Stimulated activated CD4-positive, alpha-beta T cell treated with anti-CD3 and anti-CD28 coated beads, TNF-alpha, amount 100 ng/mL, for 48 hours (primary cell): ENCODE measurements at places on chromosomes 2 and 18.
A peak's percentile ranks its signal among the peaks of the same experiment; 100 is the strongest.

GRCh38 chr18:45339810-45340550 lies 275.3 kb upstream of the SLC14A2 start:
- no peak for DNase-seq

- no peak for DNase-seq
Measured at GRCh38 chr2:63891488-63892030, 49.9 kb downstream of the UGP2 start.

DNA sequence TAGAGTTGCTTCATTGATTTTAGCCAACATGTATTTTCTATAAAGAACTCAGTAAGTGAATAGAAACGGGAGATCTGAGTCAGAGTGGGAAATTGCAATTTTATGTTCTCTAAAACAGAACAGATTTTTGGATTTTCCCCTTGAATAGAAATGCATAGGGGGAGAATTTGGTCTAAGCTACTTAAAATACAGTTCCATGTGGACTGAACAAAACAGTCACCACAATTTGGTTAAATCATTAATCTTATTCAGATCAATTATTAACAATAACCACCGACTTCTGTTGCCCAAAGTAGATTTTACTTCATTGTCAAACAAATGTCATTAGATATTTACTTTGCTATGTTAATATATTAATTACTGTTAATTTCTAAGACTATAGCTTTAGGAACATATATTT lies 107.7 kb downstream of the SCG2 start:
- no peak for DNase-seq

- DNase-seq: no peak
Measured at GRCh38 chr2:106695919-106696318, 190.0 kb downstream of the ST6GAL2 start.

- no peak for DNase-seq
Measured at GRCh38 chr18:519019-519879, 18.7 kb upstream of the COLEC12 start.

DNA sequence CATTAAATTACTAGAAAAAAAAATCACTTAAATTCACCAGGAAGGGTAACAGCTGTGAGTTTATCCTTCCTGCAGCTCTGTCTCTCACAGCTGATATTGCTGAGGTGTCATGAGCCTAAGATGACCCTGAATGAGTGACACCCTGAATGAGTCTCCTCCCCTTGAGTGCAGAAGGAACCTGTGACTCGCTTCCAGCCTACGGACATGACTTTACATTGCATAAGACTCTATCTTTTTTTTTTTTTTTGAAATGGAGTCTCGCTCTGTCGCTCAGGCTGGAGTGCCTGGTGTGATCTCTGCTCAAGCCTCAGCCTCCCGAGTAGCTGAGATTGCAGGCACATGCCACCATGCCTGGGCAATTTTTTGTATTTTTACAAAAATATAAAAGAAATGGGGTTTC lies 14.1 kb downstream of the MRO start:
- no peak for DNase-seq

- DNase-seq: peak; percentile 54
Measured at GRCh38 chr2:1550658-1551316, 137.5 kb downstream of the TPO start.

DNA sequence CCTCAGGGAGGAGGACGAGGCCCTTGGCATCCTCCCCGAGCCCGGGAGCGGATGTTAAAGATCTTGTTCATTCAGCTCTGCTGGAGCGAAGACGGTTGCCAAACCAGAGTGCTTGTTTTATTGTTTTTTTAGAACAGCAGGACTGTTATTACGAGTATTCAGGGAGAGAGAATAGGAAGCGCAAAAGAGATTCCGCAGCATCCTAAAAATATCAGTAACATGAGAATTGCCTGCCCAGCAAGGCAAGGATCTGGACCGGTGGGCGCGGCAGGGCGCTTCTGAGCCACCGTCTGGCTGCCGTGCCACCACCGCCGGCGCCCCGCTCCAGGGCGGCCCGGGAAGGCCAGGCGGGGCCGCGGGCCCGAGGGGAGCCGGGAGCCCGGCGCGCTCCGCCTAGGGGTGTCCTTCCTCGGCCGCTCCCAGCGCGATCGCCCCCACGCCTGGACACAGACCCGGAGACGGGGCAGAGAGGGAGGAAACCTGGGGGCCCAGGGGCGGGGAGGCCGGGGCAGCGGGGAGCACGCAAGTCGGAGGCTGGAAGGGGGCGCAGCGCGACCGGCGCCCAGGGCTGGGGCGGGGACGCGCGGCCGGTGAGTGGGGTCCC lies 843 bp downstream of the CYS1 start:
- no peak for DNase-seq

DNA sequence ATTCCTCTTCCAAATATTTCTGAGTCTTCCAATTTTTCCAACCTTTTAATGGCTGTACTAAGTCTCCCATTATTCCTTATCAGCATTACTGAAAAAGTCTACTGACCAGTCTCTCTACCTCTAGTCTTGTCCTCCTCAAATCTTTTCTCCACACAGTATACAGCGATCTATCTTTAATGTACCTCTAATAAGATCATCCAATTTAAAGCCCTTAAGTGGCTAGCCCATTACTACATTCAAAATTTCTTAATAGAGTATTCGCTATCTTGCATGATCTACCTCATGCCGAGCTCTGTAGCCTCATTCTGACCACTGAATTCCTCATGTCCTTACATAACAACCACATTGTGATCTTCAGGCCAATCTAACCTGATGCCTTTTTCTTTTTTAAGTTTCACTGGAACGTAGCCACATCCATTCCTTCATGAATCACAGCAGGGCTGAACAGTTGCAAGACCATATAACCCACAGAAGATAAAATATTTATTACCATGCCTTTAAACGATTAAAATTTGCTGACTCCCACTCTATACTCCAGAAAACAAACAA lies 57.9 kb downstream of the SLC66A3 start:
- DNase-seq: no peak

DNA sequence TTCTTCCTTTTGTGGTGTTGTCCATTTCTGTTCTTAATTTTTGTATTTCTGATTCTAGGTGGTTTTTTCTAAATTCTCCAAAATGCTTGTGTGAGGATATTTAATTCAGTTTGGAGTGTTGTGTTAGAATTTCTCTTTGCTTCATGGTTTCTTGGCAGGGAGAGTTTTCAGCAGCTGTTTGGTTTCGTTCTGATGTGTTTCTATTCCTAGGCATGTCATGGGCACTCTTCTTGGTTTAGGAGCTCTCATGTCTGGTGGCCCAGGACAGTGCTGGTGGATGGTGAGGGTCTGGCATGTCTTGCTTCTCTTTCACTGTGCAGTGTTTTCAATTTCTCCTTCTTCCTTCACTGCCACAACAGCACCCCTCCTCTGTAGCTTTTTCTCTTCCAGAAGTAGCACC lies 52.9 kb downstream of the OSBPL6 start:
- no peak for DNase-seq

DNA sequence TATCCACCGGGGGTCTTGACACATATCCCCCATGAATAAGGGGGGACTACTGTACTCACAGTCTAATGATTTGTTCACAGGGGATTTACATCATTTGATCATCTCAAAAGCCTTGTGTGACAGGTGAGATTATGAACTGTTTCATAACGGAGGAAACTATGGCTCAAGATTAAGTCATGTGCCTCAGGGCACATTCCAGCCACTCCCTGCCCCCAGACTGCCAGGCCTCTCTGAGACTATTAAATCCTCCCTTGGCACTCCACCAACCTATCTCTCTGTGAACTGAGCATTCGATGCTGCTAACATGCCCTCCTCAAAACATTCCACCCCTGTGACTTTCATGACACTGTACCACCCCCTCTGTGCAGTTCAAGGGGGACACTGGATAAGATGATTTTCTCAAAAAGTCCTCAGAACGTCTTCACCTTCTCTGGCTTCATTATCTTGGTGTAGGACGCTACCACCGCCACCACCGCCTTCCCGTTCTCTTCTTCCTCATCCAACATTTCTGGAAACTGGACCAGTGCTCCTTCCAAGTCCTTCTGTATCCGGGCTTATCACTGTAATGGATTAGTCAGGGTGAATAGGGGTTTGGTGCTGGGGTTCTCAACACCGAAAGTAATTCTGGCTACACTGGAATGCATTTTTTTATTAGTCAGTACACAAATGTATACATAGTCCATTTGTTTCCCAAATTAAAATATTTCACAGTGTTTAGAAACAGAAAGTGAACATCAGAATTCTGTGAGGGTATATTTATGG lies 169.6 kb downstream of the KCNS3 start:
- no peak for DNase-seq

DNA sequence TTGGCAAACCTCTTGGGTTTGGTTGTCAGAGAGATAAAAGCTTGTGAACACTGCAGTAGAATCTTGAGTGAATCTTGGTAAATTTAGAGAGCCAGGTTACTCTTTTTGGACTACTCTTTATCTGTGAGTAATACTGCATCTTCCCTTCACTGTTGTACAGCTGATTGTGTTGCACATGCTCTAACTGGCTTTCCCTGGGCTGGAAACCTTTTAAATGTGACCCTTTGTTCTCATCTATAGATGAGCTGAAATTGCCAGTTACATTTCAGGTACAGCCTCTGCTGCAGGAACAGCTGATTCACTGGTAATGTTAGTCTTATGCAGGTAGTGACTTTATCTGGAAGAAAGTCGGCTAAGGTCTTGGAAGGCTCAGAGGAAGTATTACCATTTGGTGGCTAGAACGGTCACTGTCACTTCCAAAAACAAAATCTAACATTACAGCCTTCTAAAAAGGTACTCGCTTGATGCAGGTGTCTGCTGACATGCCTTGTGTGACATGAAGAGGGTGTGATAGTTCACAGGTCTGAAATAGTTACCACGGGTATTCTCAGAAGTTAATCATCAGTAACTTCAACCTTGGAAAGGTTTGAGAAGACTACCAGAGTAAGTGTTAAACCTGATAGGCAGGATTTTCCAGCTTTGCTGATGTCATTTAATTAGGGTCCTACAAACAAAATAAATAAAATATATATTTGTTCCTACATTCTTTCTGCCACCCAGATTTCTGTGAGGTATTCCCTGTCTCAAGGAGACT lies 851.1 kb downstream of the SLC4A3 start:
- no peak for DNase-seq

DNA sequence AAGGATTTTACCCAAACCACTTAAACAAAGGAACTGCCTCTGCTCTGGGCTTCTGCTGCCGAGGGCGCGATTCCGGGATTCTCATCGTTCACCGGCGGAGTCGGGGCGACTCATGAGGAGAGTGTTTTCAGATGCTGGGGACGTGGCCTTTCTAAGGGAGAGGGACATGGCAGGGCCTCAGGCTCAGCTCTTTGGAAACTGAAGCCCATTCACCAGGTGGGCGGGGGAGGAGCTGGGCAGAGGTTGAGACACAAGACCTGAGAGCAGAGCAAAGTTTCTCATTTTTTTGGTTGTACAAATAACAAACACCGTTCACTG lies 29.8 kb downstream of the NFATC1 start:
- DNase-seq: no peak

DNA sequence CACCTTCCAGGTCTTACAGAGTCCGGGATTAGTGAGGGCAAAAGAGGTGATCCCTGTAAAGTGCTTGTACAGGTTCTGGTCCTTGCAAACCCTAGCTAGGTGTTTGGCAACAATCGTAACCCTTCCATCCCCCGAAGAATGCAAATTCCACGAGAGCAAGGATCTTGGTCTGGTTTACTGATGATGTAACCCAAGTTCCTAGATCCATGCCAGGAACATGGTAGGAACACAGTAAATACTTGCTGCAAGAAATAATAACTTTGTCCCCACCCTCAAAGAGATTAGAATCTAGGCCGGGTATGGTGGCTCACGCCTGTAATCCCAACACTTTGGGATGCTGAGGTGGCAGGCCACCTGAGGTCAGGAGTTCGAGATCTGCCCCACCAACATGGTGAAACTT lies 6.8 kb upstream of the NEU2 start:
- DNase-seq: no peak

GRCh38 chr18:78505851-78506461 lies 473.7 kb upstream of the SALL3 start:
- DNase-seq: no peak

DNA sequence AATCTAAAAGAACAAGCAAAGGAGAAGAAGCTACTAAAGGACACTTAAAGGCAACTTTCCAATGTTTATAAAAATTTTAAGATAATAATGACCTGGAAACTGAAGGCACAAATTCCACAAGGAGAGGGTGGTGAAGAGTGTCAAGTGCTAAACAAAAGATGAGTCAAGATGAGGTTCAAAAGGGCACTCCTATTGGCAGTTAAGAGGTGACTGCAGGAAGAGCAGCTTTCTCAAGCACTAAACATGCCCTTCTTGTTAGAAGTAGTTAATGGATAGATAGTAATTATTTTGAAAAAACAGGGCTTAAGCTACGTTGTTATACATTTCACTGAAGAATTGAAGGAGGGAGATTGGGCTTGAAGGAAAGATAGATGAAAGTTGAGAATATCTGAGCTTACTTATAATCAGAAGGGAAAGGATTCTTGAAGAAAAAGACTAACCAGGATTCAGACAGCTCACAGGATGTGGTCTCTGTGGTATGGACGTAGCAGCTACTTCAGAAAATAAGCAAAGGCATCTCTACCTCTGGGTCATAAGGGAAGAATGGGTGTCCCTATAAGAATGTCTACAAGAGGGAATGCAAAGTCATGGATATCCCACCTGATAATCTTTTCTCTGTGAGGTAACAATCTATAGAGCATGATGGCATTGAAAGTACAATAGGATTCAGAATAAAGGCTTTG lies 454.7 kb upstream of the SLC39A10 start:
- DNase-seq: no peak

- DNase-seq: no peak
Measured at GRCh38 chr2:155145758-155146229, 447.3 kb downstream of the KCNJ3 start.

DNA sequence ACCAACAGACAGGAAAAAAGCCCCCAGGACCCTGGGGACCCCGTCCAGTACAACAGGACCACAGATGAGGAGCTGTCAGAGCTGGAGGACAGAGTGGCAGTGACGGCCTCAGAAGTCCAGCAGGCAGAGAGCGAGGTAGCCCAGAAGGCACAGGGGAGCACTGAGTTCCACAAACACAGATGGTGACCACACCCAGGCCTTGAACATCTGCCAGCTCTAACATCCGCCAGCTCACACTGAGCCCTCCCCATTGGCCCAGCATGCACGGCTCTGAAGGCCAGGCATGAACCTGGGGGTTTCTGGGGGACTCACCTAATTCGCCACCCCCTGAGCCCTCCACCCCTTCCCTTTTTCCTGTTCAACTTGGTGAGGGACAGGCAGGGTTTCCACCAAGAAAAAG lies 25.6 kb upstream of the PRLH start:
- DNase-seq: no peak

DNA sequence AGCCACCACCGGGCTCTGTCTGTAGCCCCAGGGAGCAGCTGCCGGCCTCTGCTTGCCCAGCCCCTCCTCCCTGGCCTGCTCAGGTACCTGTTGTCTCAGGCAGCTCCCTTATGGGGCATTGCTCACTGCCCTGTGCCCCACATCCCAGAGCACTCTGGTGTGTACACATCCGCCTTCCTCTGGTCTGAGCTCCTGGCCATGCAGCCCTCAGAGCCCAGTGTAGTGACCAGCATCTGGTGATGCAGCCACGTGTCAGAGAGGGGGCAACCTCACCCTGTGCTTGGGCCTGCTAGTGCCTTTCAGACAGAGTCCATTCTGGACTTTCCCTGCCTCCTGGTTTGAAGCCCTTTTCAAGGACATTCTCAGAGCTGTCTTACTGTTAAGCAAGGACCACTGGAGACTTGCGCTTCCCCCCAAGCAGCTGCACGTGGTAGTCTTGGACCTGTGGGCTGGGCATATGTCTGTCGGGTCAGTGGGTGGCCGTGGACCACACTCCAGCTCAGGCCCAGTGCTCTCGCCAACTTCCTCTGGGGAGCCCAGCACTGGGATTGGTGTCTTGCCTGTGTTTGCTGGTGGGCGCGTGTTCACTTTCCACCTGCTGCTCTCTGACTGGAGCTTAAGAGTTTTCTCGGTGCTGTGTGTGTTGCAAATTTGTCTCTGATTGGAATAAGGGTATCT lies 30.7 kb downstream of the DGKD start:
- DNase-seq: no peak
